CD4-positive, alpha-beta T cell treated with Interleukin-15 for 4 hours (primary cell): ENCODE measurements at places on chromosomes 12 and 14.

DNA sequence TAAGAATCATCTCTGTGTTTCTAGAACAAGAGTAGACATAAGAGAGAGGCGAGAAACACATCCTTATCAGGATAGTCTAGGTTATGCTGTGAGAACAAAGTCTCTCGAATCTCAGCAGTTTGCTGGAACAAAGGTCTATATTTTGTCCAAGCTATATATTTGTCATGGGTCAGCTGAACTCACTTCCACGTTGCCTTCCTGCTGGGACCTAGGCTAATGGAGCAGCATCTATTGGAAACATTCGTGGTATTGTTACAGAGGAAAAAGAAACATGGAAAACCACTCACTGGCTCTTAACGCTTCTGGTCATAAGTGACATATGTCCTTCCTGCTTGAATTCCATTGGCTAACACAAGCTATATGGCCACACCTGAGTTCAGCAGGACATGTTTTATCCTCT, 112.6 kb upstream of the DYRK2 start:
- DNase-seq: no peak

DNA sequence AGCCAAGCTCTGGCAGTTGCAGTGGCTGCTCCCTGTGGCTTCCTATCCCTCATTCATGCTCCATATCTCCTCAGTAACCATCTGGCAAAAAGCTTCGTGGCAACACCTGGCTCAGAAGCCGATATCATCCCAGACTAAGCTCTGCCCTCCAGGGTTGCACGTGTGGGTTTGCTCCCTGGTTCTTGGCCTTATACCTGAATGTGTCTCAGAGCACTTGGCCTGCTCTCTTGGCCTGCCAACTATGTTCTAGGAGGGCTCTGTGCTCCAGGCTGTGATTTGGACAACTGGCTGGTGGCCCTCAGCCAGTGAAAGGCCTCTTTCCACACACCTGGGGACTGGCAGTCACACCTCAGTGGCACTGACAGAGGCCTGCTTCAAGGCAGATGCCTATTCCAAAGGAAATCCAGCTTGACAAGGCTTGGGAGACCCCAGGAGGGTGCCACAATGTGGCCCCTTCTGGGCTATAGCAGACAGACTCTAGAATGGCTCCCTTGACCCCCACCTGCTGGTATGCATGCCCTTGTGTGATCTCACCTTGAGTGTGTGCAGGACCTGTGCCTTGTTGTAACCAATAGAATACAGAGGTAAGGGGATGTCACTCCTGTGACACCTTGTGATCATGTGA, 10.5 kb downstream of the PLD4 start:
- no peak for DNase-seq

- DNase-seq: no peak
These were observed 40.5 kb downstream of the MED13L start for GRCh38 chr12:116236976-116237375.

GRCh38 chr14:64878837-64879634, 671 bp downstream of the SPTB start:
- no peak for DNase-seq

DNA sequence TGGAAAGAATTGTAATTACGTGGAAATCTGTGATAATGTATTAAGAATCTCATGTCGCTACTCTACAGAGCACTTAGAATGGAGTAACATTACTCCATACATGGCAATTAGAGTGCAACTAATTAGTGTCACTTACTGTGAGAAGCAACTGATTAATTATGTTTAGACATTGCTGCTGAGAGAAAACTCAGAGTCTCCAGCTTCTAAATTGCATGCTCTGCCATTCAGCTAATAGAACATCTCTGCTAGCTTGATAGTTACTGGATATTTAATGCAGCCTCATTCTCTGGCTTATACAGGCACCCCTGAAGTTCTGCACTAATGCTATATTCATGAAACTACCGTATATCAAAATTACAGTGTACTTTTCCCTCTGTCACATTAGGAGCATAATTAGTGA, 338.4 kb downstream of the ADAMTS20 start:
- no peak for DNase-seq

GRCh38 chr12:13311551-13311950, 115.0 kb downstream of the EMP1 start:
- no peak for DNase-seq

- DNase-seq: no peak
These were observed 91.1 kb downstream of the GPR135 start for GRCh38 chr14:59374048-59374447.

- DNase-seq: peak; percentile 55
These were observed 750 bp downstream of the CS start for GRCh38 chr12:56299308-56299852.

DNA sequence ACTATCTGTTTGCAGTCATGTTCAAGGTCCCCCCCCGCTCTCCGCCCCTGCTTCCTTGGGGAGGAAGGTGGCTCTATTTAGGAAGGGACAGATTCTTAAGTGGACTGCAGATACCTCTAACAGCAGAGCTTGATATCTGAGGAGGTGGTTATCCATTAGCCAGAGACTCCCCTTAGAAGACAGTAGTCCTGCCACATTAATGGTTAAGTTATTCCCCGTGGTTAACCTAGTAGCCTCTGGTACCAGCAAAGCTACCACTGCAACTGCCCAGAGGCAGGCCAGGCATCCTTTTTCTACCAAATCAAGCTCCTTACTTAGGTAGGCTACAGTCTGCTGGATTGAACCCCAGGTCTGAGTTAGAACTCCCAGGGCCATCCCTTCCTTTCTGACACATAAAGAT, 162.1 kb upstream of the AVPR1A start:
- DNase-seq: no peak

GRCh38 chr12:8033153-8034044, 883 bp downstream of the FOXJ2 start:
- peak; percentile 31 for DNase-seq

GRCh38 chr14:103130965-103131364, 7.7 kb downstream of the TNFAIP2 start:
- no peak for DNase-seq

- DNase-seq: no peak
These were observed 1084.5 kb upstream of the FLRT2 start for GRCh38 chr14:84445486-84445885.

GRCh38 chr14:67881225-67881624, 61.6 kb downstream of the RAD51B start:
- DNase-seq: peak; percentile 4
